ENCODE measurements at places on chromosomes 1 and 21.
A peak's percentile ranks its signal among the peaks of the same experiment; 100 is the strongest.

DNA sequence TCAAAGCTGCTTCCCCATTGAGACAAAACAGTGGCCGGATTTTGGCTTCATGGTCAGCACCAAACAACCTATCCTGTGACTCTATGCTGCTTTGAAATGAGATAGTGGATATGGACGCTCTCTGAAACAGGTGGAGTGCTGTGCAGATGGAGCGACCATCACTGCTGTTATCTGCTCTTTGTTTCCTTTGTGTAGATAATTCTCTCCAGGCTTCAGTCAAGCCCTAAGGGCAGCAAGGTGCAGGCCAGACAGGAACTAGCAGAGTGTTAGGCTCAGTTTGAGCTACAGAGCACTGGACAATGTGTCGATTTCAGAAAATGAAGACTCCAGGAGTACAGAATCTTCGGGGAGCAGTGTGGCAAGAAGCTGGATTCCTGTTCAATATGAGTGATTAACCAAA lies 4.8 kb upstream of the IRF6 start:
- no peak for DNase-seq

DNA sequence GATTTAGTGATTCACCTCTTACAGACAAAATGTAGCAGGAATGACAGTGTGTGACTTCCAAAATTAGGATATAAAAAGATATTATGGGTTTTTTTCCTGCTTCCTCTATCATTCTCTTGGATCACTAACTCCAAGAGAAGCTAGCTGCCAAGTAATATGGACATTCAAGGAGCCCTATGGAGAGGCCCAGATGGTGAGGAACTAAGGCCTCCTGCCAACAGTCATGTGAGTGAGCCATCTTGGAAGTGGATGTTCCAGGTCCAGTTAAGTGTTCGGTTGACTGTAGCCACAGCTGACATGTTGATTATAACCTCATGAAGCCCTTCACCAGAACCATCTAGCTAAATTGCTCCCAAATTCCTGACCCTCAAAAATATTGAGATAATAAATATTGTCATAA lies 38.8 kb downstream of the CD160 start:
- DNase-seq, result no peak

- no peak for DNase-seq
Observed at GRCh38 chr1:36076979-36077573, 6.8 kb upstream of the TEKT2 start.

DNA sequence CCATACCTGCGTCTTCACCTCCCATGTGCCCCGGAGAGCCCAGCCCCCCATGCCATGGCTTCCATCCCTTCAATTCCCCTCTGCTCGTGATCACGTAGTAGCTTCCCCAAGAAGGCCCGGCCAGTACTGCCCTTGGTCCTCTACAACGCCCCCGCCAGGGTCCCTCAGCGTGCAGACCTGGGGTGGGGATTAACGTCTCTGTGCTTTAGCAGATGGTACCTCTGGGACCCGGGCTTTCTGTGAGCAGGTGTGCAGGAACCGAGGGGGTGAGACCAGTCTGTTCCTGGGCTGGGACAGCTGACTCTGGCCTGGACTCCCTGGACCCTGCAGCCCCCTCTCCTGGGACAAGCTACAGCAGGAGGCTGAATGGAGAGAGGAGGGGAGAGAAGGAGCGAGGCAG lies 1.2 kb downstream of the PLCH2 start:
- DNase-seq, result no peak

DNA sequence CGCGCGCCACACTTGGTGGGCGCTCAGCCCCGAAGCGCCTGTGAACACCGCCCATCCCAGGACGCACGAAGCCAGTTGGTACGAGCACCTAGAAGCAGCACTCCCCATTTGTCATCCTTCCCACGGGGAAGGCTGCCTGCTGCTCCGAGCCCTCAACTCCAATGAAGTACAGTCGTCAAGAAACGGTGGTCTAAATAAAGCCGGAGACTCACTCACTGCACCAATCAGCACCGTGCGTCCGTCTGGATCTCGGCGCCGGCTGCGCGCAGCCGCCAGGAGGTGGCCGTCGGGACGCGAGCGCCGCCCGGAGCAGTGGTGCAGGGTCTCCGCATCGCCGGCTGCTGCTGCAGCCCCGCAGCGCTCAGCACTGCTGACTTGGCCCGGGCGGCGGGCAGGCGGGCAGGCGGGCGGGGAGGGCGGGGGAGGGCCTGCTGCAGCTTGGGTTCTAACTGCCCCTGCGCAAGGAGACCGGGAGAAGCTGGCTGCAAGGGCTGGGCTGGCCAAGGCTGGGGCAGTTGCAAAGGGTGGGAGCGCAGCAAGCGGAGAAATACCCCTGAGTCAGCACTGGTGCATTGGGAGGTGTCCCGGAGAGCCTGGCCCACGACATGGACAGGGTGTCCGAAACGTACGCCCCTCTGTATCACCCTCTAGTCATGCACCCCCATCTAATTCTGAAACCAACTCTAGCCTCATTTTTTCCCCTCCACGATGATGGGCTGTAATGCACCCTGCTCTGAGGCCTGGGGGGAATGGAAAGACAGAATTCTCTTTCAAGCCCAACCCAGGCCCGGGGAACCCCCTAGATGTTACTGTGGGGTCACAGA lies 35.8 kb upstream of the H6PD start:
- DNase-seq, result no peak

- peak; percentile 89 for DNase-seq
Observed at GRCh38 chr1:29235955-29236711, at the start of gene PTPRU. Gene PTPRU (plus strand): TSS chr1:29236522. CDS start chr1:29236645, 123 bp downstream.

DNA sequence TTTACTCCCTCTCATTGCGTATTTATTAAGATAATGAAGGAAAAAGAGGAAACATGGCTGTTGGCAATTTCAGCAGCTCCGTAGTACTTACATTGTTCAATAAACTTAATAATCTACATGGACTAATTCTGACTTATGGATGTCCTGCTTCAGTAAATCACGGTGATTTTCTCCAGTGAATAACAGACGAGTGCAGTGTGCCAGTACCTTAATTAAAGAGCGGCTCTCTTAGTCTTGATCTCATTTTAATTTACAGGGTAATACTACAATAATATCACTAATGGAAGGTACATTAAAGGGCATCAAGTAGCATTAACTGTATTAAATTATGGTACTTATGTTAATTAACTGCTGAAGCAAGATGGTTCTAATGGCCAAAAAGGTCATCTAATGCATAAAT lies 187.2 kb downstream of the NTNG1 start:
- DNase-seq, result no peak

DNA sequence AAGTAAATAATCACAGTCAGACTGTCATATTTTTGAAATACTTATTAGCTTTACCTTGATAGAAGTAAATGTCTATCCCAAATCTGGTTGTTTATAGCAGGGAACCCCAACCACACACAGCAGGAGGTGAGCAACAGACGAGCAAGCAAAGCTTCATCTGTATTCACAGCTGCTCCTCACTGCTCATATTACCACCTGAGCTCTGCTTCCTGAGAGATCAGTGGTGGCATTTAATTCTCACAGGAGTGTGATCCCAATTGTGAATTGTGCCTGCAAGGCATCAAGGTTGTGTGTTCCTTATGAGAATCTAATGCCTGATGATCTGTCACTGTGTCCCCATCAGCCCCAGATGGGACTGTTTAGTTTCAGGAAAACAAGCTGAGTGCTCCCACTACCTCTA lies 104.3 kb downstream of the GPATCH2 start:
- DNase-seq, result no peak
